ENCODE measurements at places on chromosomes 5 and 9. TPM values are rescaled to one million over a fixed set of nuclear protein-coding genes. Genes with fewer than 3 reads are reported as not detected.

- H3K27me3 ChIP-seq, result no peaks in the 10 kb centered on the region
- peaks cover 77% of the 10 kb centered on the region for H3K4me1 ChIP-seq
- DNase-seq, result peak; percentile 24
- H3K36me3 ChIP-seq, result peaks cover 16% of the 10 kb centered on the region
- H3K4me3 ChIP-seq, result no peak overlapping the region
- H3K27ac ChIP-seq, result peak overlapping the region; percentile 29
Measured at GRCh38 chr5:131382407-131383395, 118.8 kb downstream of the CDC42SE2 start.

LPAR1 gene
- total RNA-seq, result not detected

DNA sequence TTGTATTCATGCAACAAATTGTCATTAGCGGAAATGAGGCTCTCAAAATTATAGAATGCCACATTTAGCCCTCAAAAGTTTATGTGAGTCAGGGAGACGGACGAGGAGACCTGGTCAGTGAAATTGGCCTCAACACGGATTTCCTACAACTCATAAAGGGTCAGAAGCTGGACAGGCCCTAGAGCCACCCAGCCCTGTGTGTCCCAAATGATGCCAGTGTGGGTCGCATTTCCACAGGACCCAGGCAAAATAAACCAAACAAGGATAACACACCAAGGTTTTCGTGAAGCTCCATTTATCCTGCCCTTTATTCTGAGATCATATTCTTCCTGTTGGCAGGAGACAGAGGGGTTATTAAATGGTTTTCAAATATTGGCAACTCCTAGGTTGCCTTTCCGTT, 72.0 kb upstream of the COL5A1 start:
- no peaks in the 10 kb centered on the region for H3K4me1 ChIP-seq
- no peak for DNase-seq
- H3K4me3 ChIP-seq, result no peak overlapping the region
- H3K27ac ChIP-seq, result no peak overlapping the region
- H3K36me3 ChIP-seq, result no peaks in the 10 kb centered on the region

DNA sequence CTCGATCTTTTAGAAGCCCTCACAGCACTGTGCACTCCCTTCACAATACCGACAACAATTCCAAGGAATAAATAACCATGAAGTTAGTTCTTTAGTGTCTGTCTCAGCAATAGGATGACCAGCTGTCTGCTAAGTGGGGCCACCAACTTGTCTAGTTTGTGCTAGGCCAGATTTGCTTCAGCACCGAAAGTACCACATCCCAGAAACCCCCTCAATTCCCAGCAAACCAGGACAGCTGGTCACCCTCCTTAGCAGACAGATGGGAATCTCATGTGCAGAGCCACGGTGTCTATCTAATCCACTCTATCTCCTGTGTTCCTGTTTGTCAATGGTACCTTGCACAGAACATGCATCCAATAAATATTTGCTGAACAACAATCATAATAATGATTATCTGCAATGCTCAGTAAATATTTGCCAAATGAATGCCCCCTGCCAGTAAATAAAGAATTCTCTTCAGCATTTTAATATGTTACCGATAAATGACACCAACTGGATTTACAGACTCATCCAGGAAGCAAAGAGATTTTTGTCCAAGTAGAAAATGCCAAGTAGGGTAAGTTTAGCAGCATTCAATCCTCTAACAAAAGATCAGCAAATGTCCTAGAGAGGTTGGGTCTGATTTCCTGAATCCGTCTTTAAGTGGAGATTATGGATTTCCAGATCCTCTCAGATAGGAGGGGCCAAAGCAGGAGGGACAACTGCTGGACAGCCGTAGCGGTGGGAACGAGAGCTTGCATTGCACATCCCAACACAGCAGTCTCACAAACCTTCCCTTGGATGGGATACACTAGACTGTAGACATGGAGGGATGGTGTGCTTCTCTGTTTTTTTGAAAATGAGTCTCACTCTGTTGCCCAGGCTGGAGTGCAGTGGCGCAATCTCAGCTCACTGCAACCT, 51.9 kb upstream of the ANKRD33B start:
- H3K36me3 ChIP-seq, result no peaks in the 10 kb centered on the region
- no peak for DNase-seq
- H3K27me3 ChIP-seq, result no peaks in the 10 kb centered on the region
- H3K27ac ChIP-seq, result no peak overlapping the region
- no peaks in the 10 kb centered on the region for H3K4me1 ChIP-seq
- H3K4me3 ChIP-seq, result no peak overlapping the region

- H3K4me1 ChIP-seq, result peaks cover 33% of the 10 kb centered on the region
- H3K27me3 ChIP-seq, result no peaks in the 10 kb centered on the region
- H3K36me3 ChIP-seq, result no peaks in the 10 kb centered on the region
- no peak for DNase-seq
- H3K27ac ChIP-seq, result no peak overlapping the region
- H3K4me3 ChIP-seq, result no peak overlapping the region
Measured at GRCh38 chr5:96926276-96926675, 9.6 kb upstream of the LNPEP start.
